ENCODE measurements at places on chromosomes 12 and 14.

- DNase-seq: no peak
Observed at GRCh38 chr12:124537525-124538193, 29.8 kb downstream of the NCOR2 start.

DNA sequence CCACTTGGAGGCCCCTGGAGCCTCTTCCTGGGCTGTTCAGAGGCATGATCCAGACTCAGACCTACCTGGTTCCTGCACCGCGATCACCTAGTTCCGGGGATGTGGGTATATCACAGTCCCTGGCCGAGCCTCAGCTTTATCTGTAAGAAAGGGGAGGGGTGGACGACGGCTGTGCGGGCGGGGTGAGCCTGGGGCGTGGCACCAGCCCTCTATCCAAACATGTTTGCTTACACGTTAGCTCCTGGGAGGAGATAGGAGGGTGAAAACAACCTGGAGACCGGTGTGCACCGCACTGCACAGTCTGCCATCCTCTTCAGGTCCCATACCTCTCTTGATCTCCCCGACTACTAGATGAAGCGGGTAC lies 1.2 kb downstream of the ANKRD9 start:
- DNase-seq: no peak

GRCh38 chr12:10562306-10562933 lies 51.0 kb downstream of the MAGOHB start:
- DNase-seq: no peak

DNA sequence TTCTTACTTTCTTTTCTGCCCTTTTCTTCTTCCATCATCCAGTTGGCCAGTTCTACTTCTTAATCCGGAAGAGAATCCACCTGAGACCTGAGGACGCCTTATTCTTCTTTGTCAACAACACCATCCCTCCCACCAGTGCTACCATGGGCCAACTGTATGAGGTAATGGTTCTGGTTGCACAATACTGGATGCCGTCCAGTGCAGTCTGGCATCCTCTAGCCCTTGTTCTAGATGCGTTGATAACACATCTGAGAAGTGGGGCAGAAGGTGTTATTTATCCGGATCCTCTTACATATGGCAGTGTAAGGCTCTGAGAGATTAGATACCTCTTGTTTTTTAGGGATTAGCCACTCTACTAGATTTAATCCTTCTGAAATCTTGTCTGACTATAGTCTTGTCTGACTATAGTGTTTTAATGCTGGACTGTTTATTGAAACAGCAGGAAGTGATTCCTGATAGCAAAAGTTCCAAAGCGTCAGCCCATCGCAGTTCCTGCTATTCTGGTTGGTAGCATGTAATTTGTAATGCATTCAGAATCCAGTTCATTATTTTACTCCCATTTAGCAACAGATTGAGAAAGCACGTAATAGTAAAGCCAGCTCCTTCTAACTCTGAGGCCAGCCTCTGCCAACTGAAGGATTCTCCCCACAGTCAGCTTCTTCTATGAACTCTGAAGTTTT lies 7.9 kb downstream of the GABARAPL1 start:
- no peak for DNase-seq

- DNase-seq: no peak
Observed at GRCh38 chr14:36241183-36241582, 64.7 kb upstream of the PTCSC3 start.

DNA sequence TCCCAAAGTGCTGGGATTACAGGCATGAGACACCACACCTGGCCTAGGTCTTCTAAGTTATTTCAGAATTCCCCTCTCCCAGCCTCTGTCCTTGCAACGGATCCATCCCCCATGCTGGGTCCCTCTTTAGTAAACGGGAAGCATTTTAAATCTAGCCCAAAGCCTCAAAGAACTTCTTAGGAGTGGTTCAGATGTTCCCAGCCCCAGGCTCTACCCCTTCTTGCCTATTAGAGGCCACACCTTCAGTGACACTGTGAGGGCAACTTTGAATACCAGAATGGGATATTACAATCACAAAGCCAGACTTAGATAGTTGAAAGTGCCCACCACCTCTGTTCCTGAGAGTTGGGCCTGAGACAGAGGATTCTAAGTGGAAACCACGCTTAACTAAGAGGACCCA lies 18.1 kb upstream of the SPPL3 start:
- DNase-seq: no peak

DNA sequence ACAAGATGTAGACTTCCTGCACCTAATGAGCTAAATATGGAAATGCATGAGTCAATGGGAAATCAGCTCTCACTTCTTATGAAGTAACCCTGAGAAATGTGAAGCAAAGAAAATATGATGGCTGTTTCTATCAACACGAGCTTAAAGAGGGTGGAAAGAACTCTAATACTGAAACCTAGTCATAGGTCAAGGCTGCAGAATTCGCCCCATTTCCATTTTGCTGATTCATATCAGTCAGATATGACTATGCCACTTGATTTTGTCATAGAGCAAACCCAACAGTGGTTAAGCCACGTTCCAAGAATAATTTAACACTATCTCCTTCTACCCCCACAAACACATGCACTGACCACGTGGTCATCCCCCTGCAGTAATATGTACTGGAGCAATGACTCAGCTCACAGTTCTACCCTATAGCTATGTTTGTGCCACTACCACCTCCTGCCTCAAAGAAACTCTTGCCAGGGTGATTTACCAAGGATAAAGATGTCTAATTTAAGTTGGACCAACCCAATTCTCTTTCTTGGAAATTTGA lies 157.5 kb downstream of the TMTC3 start:
- DNase-seq: no peak

GRCh38 chr14:35509846-35510245 lies 24.1 kb upstream of the INSM2 start:
- no peak for DNase-seq

- no peak for DNase-seq
Observed at GRCh38 chr12:118981285-118982211, at the start of gene SRRM4. TSS of gene SRRM4 (plus strand) at chr12:118981541. CDS start at chr12:118981883, 342 bp downstream.

DNA sequence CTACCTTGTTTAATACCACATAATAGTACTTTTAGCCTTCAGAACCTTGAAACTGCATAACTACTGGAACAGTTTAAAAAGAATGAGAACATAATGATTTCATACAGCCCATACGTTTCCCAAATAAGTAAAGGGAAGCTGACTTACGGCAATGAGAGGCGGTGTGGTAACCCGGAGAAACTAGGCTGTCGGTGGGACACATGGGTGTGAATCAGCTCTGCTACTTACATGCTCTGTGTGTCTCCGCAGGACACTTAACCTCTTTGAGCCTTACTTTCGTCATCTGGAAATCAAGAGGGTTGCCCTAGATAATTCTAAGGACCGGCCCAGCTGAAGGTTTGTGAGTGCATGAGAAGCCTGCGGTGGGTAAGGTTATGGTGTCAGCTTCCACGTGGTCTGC lies 49.3 kb upstream of the PLEKHG3 start:
- DNase-seq: no peak

DNA sequence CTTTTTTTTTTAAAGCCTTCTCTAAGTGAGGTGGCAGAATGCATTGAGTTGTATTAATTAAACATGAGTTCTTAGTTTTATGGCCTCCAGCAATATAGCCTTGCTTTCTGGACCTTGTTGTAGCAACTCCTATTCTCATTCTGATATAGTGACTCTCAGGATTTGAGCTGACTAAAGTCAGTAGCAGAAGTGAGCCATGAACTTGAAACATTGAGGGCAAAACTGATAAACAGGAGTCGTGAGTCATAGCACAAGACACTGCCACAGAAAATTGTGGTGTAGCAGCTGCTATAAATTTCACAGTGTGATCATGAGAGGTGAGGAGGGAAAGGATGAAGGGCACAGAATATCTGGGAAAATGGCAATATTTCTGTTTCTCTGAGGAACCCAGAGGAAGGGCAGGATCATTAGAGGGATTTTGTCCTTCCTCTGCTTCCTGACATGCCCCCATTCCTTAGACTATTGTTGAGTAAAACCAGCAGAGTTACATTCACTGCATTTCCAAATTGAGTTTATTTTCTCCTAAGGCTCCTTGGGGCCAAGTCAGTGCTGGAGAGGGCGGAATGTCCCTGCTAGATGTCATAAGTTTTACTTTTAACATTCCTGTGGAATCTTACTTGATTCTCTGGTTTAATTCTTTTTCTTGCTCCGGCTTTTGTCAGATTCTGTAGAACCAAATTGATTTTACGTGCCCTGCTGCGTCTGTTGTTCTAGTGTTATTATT lies 7.5 kb downstream of the KLRG1 start:
- DNase-seq: no peak

- no peak for DNase-seq
Observed at GRCh38 chr14:97946240-97946639, 1149.1 kb downstream of the VRK1 start.

DNA sequence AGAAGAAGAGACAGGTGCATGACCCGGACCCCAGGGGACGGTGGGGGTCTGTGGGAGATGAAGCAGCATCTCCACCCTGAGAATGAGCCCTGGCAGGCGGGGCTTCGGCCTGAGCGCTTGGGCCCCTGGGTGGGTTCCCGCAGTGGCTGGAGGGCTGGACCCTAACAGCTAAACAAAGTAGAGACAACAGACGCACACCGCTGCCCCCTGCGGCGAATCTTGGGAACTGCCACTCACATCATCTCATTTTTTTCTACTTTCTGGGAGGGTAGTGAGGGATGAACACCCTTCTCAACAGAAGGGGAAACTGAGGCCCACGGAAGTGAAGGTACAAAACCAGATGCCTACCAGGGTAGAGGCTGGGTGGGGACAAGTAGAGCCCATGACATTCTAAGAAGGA lies 104.7 kb downstream of the RFLNA start:
- no peak for DNase-seq
